ENCODE measurements at places on chromosomes 5 and 9. TPM values are rescaled to one million over a fixed set of nuclear protein-coding genes. Genes with fewer than 3 reads are reported as not detected.

Gene PCDHB13
- 0.73 TPM for polyA plus RNA-seq

Gene GPSM1
- polyA plus RNA-seq: 32.8 TPM

Gene CATSPER3
- 0.22 TPM for polyA plus RNA-seq

Gene DDX4
- polyA plus RNA-seq: not detected

Gene MLANA
- polyA plus RNA-seq: not detected

Data from AG04450 (cell line).